ENCODE measurements at places on chromosomes 11 and 22.

DNA sequence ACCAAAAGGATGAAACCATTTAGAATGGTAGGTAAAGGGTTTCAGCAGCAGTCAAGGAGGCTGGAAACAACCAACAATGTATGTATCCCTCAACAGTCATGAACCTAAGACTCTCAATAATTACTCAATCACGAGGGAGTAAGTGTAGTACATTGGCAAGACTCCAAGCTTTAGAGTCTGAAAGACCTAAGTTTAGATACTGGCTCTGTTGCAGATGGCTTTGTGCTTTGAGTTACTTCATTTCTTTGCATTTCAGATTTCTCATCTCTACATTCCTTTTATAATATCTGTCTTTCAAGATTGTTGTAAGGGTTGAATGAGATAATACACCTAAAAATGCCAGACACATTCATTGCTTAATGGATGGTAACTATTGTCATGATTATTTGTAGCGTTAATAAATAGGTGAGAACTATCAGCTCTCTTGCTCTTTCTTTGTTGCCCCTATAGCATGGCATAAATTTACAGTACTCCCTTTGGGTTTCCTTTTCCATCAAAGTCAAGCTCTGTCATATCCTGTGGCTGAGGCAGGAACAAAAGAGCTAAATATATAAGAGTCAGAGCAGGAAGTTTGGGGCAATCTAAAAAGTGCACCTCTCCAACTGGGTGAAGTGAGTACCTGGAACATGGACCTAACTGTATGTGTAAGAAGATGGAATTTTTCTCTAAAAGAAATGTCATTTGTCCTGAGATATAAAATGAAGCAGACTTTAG is 228.2 kb upstream of the ZC3H12C start:
- DNase-seq: no peak

DNA sequence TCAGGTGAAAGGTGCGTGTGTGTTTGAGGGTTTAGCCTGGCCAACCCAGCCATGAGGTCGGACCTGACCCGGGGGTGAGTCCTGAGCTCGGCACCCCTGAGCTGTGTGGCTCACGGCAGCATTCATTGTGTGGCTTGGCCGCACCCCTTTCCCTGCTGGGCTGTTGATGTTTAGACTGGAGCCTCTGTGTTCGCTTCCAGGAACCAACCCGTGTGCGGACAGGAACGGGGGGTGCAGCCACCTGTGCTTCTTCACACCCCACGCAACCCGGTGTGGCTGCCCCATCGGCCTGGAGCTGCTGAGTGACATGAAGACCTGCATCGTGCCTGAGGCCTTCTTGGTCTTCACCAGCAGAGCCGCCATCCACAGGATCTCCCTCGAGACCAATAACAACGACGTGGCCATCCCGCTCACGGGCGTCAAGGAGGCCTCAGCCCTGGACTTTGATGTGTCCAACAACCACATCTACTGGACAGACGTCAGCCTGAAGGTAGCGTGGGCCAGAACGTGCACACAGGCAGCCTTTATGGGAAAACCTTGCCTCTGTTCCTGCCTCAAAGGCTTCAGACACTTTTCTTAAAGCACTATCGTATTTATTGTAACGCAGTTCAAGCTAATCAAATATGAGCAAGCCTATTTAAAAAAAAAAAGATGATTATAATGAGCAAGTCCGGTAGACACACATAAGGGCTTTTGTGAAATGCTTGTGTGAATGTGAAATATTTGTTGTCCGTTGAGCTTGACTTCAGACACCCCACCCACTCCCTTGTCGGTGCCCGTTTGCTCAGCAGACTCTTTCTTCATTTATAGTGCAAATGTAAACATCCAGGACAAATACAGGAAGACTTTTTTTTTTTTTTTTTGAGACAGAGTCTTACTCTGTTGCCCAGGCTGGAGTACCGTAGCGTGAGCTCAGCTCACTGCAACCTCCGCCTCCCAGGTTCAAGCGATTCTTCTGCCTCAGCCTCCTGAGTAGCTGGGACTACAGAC is 53.9 kb upstream of the PPP6R3 start:
- no peak for DNase-seq

DNA sequence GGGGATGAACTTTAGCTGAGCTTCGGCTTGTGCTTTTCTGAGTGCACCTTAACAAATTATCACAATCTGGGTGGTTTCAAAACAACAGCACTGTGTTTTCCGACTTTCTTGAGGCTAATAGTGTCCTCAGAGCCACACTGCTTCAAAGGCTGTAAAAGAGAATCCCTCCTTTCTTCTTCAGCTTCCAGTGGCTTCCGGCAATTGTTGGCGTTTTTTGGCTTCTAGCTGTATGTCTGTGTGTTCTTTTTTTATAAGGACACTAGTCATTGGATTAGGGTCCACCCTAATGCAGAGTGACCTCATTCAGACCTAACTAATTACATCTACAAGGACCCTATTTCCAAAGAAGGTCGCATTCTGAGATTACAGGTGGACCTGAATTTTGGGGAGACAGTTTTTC is 30.6 kb downstream of the KIAA1671 start:
- DNase-seq: no peak

GRCh38 chr11:34366522-34366921 is 8.7 kb upstream of the ABTB2 start:
- DNase-seq: no peak

DNA sequence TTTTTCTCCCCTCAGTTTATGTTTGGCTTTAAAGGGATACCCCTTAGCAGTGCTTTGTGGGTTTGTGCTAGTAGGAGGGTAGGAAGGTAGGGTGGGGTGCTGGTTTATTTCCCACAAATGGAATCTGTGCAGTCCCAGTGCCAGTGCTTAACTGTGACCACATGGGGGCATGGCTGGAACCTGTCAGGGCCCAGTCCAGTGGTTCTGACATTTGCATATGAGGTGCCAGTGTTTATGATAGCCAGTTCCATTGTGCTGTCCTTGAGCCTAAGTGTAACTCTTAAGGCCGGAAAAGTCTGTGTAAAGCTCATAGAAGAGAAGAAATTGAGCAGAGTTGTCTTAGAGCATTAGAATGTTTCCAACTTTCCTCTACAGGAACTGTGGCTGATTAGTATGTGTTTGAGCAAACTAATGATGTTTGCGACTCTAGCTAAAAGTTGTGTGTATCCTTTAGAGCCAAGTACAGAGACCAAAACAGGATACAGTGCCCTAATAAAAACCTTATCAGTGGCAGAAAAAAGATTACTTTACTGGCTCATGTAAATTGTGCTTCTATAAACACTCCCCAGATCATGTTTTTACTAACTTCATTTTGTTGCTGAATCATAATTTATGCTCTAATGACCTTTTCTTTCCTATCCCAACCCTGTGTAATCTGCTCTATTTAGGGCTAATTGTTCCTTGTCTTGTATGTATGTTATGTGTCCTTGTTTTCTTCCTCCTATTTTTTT is 38.1 kb downstream of the DIXDC1 start:
- no peak for DNase-seq

- no peak for DNase-seq
These were observed 624.3 kb upstream of the TENM4 start for GRCh38 chr11:80065086-80065485.

GRCh38 chr11:126790550-126791081 is 210.0 kb downstream of the KIRREL3 start:
- DNase-seq: no peak

DNA sequence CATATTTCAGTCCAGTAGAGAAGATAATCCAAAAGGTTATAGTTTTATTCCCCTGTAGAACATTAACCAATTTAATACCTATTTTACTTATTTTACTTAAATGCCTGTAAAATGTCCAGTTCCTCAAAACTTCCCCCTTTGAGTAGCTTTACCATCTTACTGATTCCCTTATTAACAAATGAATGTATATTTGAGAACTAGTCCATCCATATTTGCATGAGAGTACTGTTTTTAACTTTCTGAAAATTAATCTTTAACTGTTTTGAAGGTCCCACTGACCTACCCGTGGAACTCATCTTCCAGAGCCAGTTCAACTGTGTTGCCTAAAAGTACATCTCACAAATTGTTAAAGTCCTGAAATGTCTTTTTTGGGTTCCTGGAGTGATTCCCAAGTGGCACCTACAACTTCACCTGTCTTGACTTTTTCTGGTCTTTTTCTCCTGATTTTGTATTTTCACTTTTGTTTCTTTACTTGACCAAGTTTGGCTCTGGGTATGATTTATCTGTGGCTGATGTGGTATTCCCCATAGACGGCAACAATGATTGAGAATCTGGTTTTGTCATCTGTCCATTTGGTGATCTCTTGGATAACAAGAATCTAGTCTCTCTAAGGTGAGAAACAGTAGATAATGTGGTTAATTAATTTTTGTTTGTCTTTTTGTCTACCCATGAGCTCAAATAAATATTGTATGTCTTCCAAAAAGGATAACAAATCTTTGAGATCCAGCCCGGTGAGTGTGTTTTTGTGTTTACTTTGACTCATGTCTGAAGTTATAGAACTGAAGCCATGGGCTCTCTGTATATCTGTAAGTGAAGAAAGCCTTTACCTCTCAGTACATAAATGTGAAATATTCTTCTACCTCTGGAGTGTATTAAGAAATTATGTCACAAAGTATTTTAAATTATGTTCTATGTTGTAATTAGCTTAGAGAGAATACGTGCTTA is 174.2 kb downstream of the ETS1 start:
- DNase-seq: no peak

- DNase-seq: no peak
These were observed 45.2 kb downstream of the NECTIN1 start for GRCh38 chr11:119683783-119684182.

DNA sequence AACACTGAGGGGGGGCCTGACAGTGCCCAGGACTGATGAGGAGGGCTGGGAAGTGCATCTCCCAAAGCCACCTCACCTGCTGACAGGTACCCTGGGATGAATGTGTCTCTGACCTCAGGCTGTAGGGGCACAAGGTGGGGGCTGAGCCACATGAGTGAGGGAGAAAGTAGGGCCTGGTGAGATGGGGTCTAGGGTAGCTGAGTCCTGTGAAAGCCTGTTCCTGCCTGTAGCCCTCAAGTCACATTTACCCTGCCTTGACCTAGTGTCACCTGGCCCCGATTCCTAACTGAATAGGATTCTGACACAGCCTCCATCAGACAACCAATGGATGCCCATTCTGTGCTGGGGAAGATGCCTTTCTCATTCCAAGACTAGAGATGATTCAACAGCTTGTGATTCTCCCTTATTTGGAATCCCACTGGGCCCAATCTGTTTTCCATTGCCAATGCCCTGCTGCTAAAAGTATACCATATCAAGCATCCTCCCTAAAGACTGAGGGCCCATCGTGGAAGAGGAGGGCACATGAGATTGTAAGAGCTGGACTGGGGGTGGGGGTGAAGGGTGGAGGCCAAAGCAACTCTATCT is 11.1 kb upstream of the RFPL1 start:
- DNase-seq: no peak

DNA sequence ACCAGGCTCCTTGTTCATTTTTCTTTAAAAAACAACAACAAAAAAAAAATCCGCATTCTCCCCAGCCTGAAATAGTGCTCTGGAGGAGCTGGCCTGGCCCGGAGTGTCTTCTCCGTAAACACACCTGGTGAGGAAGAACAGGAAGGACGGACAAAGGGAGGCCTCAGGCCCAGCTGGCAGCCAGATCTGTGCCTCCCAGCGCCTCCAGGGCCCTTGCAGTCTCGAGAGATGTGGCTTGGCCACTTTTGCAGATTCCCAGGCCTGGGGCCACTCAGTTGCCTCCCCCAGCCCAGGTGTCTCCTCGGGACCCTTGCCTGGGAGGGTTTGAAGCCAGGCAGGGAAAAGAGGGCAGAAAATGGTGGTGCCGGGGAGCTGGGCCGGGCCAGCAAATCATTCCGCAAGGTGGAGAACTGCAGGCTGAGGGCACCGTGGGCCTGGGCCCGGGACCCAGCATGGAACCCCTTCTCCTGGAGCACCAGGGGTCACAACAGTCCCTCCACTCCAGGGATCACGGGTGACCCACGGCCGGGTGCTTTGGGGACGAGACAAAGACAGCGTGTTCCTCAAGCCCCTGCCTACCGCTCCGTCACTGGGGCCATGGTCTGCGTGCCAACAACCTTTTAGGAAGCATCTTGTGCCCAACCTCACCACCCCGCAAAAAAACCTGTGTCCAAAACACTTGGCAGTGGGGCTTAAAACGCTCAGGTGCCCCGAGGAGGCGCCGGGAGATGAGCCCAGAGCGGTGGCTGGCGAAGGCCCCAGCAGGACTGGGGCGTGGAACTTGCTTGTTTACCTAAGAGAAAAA is 67.1 kb upstream of the WNT7B start:
- DNase-seq: no peak

- no peak for DNase-seq
These were observed 12.3 kb downstream of the SLC16A8 start for GRCh38 chr22:38071421-38072321.

- no peak for DNase-seq
These were observed 3.1 kb downstream of the ILK start for GRCh38 chr11:6606471-6607189.

GRCh38 chr11:122979103-122979814 is 2.4 kb downstream of the BSX start:
- DNase-seq: no peak

DNA sequence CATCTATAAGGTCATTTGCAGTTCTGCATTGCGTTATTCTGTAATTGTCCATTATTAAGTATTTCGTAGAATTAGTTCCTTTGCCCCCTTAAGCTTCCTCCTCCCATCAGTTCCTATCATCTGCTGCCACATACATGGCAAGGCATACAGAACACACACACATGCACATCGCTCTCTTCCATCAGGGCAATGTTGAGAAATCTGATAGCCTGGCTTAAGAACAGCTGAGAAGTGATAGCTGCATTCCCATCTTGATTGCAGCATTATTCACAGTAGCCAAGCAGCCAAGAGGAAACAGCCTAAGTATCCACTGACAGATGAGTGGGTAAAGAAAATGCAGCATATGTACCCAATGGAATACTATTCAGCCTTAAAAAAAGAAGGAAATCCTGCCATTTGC is 186.8 kb upstream of the CADM1 start:
- DNase-seq: no peak

DNA sequence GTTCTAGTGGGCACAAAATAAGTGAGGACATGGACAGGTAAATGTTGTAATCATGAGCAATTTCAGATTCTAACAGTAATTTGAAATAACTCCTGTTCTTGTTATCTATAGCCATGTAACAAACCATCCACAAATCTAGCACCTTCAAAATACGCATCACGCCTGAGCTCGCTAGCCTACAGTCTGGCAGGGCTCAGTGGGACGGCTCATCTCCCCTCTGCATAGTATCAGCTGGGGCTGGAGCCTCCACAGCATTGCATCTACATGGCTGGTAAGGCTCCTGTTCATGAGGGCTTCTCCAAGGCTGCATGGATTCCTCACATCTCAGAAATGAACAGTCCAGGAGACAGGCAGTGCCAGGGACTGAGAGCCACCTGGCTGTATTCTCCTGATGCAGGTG is 112.6 kb downstream of the KCNQ1 start:
- no peak for DNase-seq

- DNase-seq: no peak
These were observed 1185.3 kb downstream of the JRKL start for GRCh38 chr11:97574976-97575665.

- DNase-seq: no peak
These were observed 98.2 kb upstream of the BID start for GRCh38 chr22:17872471-17872870.

- DNase-seq: no peak
These were observed 134.3 kb downstream of the TEAD1 start for GRCh38 chr11:12808519-12808918.

All from T follicular helper cell (primary cell).